CD4-positive, alpha-beta T cell treated with Interleukin-17A for 4 hours (primary cell): ENCODE measurements at places on chromosomes 11 and 22.

GRCh38 chr11:22461626-22462025, 123.4 kb downstream of the SLC17A6 start:
- no peak for DNase-seq

GRCh38 chr22:29080106-29080975, 7.5 kb downstream of the KREMEN1 start:
- DNase-seq = no peak

- no peak for DNase-seq
Observed at GRCh38 chr11:105111145-105111944, 28.2 kb downstream of the CARD18 start.

- DNase-seq = no peak
Observed at GRCh38 chr11:890794-891540, 19.6 kb downstream of the CHID1 start.

- DNase-seq = peak; percentile 29
Observed at GRCh38 chr22:37519268-37520195, at the start of gene CARD10. TSS of gene CARD10 (minus strand) at chr22:37519415. CDS start at chr22:37519200, 215 bp downstream.

DNA sequence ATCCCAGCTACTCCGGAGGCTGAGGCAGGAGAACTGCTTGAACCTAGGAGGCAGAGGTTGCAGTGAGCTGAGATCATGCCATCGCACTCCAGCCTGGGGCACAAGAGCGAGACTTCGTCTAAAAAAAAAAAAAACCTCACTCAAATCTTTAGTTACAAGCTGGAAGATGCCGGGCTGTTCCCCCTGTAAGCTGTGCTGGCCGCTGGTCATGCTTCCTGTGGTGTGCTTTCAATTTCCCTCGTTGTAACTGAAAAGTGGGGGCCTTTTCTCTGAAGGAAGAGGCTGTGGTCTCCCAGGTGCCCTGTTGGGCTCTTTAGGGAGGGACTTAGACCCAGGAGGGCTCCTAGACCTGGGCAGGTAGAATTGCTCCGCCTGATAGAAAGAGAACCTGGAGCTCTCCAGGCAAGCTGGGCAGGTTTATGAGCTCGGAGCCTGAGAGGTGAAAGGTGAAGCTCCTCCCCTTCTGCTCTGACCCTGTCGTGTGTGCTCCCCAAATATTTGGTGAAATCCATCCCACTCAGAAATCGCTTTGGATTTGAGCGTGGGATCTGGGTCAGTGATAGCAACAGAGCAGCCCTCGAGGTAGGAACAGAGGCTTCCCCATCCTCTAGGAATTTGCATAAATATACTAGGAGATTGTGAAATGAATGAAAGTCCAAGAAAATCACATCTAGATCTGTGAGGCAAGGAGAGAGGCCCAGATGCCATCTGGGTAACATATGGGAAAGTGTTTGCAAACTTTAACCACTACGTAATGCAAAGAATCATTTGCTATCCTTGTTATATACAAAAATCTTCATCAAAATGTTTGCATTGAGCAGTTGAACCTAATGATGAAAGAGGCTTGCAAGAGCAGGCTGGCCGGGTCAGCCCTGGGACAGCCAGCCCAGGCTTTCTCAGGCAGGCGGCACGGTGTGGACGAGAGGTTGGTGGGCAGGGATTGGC, 154.3 kb downstream of the FBXO7 start:
- no peak for DNase-seq

GRCh38 chr11:86288776-86289507, 13.1 kb upstream of the HIKESHI start:
- no peak for DNase-seq

- DNase-seq = no peak
Observed at GRCh38 chr22:49212002-49212401, 615.7 kb downstream of the BRD1 start.

- no peak for DNase-seq
Observed at GRCh38 chr11:37500425-37500824, 902.4 kb upstream of the RAG2 start.

DNA sequence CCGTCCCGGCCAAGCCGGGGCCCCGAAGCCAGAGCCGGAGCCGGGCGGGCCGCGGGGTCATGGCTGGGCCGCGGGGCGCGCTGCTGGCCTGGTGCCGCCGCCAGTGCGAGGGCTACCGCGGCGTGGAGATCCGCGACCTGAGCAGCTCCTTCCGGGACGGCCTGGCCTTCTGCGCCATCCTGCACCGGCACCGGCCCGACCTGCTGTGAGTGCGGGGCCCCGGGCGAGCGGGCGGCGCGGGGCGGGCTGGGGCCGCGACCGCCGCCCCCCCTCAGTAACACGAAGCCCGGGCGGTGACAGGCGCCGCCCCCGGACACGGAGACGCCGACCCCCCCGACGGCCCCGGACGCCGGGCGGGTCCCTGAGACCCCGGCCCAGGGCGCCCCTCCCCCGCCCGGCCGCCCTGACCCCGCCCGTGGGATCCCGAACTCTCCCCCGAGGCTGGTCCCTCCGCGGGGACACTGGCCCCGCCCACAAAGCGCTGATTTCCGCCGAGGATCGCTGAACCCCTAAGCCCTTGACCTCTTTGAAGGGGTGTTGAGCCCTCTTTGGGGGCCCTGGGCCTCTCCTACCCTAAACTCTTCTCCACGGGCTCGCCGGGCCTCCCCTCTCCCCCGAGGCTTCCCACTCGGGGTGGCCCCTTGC, 389 bp downstream of the MICALL1 start:
- peak; percentile 65 for DNase-seq

DNA sequence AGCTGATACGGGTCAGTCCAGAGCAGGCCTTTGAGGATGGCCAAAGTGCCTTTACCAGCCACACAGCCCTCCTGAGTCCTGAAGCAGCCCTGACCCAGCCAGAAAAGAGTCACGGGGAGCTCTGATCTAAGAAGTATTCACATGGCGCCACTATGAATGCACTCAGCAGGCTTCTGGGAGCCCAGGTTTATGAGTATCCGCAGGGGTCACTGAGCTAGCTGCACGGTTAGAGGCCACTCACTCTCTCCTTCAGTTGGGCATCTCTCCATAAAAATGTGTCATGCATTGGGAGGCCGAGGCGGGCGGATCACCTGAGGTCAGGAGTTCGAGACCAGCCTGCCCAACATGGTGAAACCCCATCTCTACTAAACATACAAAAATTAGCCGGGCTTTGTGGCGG, 10.3 kb downstream of the KIAA1671 start:
- DNase-seq = no peak

DNA sequence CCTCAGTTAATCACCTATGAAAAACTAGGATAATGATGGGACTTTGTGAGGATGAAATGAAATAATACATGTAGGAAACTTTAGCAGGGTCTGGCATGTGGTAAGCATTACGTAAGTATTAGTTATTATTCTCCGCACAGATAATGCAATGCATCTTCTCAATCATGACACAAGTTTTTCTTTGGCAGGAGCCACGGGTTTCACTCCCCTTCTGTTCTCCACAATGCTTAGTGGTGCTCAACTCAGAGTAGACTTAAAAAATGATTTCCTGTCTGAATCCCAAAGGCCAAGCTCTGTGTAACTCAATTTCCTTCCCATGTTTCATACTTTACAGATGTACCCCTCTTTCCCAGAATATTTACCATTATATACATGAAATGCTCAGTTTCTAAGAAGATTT, 82.9 kb downstream of the CCDC34 start:
- no peak for DNase-seq

DNA sequence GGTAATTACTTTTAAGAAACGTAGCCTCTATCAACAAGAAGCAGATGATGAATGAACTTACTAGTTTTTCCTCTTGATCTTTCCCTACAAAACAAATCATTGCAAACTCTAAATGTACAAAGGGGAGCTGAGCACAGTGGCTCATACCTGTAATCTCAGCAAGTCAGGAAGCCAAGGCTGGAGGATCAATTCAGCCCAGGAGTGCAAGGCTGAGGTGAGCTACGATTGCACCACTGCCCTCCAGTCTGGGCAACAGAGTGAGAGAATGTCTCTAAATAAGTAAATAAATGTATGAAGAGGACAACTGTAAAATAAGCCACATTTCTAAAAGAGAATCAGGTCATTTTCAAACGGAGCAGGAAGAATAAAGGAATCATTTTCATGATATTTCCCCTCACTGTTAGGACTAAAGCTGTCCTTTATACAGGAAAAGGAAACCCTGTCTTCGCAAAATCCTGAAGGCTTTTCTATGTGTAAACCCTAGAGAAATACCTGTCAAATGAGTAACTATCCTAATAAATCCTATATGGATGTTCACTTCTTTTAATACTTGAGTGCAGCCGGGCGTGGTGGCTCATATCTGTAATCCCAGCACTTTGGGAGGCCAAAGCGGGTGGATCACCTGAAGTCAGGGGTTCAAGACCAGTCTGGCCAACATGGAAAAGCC, 41.2 kb downstream of the RRAS2 start:
- no peak for DNase-seq

DNA sequence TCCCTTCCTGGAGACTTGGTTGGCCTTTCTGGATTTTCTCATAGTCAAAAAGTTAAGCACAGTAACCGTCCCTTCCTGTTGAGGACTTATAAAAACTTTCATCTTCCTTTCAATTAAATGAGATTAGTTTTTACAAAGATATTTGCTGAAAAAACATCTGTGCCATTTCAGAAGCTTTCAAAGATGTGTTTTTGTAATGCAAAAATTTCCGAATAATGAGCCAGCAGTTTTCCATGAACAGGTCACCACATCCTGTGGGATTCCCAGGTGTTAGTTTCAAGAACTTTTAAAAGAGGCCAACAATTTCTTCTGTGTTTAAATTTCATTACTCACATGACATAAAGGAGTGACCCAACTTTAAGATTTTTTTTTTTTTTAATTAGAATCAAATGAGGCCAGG, 18.0 kb downstream of the NUP50 start:
- no peak for DNase-seq

DNA sequence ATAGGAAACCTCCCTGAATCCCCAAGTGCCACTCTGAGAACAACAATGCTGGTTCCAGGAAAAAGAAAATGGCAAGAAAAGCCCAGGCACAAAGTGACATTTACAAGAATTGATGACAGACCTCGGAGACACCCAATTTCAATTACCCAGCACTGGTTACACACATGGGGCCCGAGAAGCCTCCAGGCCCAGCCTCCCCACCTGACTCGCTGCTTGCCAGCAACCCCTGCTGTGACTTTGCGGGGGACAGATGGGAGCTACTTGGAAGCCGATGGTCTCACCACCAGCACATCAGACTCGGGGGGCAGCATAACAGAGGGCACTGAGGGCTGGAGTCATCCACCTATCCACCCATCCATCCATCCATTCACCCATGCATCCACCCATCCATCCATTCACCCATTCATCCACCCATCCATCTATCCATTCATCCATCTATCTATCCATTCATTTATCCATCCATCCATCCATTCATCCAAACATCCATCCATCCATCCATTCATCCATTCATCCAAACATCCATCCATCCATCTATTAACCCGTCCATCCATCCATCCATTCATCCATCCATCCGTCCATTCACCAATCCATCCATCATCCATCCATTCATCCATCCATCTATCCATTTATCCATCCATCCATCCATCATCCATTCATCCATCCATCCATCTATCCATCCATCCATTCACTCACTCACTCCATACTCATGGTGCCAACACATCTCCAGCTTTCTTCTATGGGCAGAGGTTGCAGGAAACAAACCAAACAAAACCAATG, 567.6 kb downstream of the BRD1 start:
- DNase-seq = no peak

- no peak for DNase-seq
Observed at GRCh38 chr11:15493921-15494620, 379.3 kb downstream of the INSC start.
